ENCODE measurements at places on chromosomes 11 and 22.
A peak's percentile ranks its signal among the peaks of the same experiment; 100 is the strongest.

DNA sequence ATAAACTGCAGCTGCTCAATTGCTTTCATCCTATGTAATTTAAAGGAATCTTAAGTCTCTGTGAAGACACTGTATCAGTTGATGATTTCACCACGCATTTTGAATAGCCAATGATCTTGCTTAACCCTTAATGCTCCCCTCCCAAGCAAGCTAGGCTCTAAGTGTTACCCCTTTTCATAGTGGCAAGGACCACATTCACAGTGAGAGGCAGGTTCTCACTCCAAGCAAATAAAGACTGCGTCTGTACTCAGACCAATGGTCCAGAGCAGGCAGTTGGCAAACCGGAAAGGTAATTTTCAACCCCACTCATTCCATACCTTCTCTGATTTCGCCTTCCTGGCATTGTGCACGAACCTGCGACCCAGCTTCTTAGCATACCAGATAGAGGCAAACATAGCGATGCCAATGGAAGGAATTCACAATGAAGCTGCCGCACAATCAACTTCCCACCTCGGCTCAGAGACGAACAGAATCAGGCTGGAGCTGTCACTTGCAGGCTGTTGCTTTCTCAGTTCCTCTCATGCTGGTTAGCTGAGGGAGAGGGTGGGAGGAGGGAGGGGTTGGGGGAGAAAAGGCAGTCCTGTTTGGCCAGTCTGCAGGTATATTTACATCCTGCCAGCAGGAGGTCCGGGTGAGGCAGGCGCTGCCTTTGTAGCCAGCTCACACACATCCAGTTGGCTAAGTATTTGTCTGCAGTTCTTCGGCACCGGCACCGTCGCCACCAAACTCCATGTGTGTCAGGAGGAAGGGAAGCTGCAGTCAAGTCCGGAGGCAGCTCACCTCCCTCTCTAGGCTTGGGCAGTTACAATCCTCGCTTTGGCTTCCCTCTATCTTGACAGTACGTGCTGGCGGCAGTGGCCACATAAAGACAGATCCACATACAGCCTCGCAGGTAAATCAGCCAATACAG lies 1151.2 kb upstream of the CCDC90B start:
- no peak for DNase-seq

- DNase-seq = no peak
These were observed 412.3 kb upstream of the KIRREL3 start for GRCh38 chr11:127412722-127413380.

- no peak for DNase-seq
These were observed 69.3 kb upstream of the TNRC6B start for GRCh38 chr22:40108396-40108795.

- no peak for DNase-seq
These were observed 407.9 kb downstream of the MIAT start for GRCh38 chr22:27065279-27065678.

DNA sequence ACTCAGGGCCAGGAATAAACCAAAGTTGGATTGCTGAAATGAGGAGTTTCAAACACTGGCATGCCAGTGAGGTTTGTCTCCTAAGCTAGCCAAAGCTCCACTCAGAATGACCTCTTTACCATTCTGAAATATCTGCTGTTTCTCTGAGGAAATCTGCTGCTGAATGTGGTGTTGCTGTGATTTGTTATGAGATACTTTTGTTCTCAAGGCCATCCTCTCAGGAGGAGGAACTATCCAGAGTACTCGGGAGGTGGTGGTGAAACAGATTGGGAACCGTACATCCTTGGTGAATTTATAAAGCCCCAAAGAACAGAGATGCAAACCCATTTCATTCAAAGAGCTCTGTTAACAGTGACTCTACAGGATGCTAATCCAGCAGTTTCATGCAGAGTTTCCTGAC lies 50.5 kb downstream of the BDNF start:
- DNase-seq = no peak

- peak; percentile 57 for DNase-seq
These were observed 97.1 kb downstream of the CD44 start for GRCh38 chr11:35235936-35236666.

DNA sequence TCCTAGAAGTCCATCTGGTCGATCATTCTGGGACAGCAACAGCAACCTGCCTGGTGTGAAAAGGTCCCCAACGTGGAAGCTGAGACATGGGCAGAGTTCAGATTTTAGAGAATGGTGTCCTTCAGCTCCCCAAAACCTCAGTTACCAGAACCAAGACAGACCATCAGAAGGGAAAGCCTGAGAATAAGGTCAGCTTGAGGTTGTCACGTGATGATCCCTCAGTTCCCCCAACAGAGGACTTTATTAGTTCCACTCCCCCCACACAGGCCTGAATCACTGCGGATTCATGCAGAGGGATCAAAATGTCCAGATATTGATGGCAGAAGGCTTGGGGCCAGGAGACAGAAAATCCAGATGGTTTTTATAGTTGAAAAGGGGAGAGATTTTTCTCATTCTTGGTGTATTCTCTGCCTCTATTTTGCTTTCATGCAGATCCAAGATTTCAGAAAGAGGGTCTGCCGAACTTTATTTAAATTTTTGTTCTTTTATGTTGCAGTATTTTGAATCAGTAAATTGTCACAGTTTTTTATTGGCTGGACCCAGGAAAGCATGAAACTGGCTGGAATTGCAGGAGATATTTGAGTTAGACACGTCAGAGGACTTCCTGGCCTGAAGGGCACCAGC lies 139.0 kb upstream of the NTM start:
- no peak for DNase-seq

DNA sequence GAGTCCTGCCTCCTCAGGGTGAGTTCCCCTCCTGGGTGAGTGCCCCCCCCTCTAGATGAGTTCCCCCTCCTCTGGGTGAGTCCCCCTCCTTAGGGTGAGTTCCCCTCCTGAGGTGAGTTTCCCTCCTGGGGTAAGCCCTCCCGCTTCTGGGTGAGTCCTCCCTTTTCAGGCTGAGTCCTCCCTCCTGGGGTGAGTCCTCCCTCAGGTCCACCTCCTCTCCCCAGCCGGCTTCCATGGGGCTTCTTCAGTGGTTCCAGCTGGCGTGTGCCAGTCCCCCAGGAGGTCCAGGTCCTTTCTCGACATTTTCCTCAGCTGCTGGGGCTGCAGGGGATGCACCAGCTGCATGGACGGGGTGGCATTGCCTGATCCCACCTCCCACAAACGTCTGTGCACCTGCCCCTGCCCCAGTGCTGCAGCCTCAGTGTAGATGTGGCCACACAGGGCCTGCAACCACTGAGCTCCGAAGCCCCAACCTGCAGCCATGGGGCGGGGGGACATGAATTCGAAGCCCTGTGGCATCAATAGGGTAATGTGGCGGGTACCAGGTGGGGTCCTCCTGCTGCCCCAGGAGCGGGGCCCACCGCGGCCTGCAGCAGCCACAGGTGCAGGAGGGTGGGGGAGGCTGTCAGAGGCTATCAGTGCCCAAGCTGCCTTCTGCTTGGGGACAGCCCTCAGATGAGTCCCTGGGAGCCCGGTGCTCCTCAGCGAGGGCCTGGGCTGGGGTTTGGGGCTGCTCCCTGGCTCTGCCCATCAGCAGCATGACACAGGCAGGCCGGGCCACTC lies 101.3 kb upstream of the FGF3 start:
- DNase-seq = no peak

- DNase-seq = no peak
These were observed 111.9 kb downstream of the EHF start for GRCh38 chr11:34732831-34733230.

GRCh38 chr22:46045459-46046298 lies 68.7 kb upstream of the WNT7B start:
- DNase-seq = no peak

DNA sequence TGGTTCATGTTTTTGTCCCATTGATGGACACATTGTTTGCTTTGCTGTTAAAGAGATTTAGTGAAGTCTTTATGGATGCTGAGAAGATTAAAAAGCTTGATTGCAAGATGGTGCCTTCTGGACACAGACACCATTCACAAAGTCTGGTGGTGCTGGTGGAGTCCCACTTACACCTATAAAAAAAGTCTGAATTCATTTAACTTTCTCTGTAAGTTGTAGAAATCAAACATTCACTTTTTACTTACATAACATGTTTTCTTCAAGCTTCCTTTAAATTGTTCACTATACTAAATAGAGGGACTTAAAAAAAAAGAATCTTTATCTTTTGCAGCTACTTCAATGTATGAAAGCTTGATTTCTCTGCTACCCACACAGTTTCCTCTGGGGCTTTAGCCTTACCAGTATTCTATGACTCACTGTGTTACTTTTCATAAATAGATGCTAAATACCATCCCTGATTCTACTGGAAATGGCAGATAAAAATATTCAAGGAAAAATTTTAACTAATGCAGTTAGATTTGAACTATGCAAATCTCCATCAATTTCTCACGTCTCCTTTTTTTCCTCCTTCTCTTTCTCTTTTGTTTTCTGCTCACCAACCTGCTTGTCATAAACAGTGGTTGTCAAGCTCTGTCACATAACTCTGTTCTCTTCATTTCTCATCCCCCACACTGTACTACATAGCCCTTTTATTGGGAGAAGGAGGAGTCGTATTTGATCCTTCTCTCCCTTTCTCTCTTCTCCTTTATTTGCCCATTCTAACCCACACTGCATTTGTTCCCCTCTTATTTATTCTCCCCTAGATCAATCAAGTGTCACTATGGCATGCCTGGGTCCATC lies 89.7 kb downstream of the FAM76B start:
- no peak for DNase-seq

DNA sequence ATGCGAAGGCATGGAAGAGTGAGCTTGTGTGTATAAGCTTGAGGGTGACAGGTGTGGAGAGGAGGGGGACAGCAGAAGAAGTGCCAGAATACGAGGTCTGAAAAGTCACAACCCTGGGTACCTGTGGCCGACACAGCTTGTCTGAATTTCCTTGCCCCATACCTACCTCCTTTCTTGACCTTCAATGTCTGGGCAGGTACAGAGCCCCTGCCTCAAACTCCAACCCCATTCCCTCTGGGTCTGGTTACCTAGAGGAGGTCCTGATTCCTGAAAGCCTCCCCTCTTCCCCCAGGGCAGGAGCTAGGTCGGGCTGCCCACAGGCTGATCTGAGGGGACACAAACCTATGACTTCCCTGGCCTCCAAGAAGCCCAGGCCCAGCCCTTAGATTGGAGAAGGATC lies 36.6 kb upstream of the FCHSD2 start:
- DNase-seq = no peak

DNA sequence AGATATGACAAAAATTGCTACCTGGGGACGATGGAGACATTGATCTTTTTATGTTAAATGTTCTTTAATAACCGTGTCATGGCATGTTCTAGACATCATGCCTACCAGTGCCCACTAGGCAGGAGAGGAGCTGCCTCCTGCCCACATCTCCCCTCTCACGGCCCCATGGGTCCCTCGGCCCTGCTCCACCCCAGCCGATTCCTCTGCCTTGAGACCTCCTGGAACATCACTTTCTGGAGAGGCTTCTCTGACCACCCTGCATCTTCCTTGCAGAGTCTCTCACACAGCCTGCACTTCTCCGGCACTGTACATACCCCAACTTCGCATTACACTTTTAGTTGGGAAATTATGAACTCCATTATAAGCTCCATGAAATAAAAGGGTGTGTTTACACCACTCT lies 16.8 kb downstream of the EFCAB6 start:
- no peak for DNase-seq

GRCh38 chr11:38296211-38296776 lies 1698.3 kb upstream of the RAG2 start:
- DNase-seq = no peak

GRCh38 chr11:13446444-13446843 lies 16.6 kb downstream of the BTBD10 start:
- no peak for DNase-seq

DNA sequence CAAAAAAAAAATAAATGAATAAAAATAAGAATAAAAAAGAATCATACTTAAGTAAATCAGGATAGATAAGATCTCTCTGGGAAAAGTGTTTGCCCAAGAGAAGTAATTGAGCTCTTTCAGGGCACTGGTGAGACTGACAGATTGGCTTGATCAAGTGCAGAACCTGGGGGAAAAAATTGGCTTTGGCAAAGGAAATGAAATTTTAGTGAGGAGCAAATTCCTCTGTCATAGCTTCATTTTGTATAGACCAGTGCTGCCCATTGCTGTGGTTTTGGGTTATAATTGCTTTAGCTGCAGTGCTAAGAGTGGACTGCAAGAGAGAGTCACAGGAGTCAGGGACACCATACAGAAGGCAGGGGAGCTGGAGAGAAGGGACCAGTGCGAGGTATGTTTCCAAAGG lies 35.7 kb downstream of the SFI1 start:
- DNase-seq = no peak

DNA sequence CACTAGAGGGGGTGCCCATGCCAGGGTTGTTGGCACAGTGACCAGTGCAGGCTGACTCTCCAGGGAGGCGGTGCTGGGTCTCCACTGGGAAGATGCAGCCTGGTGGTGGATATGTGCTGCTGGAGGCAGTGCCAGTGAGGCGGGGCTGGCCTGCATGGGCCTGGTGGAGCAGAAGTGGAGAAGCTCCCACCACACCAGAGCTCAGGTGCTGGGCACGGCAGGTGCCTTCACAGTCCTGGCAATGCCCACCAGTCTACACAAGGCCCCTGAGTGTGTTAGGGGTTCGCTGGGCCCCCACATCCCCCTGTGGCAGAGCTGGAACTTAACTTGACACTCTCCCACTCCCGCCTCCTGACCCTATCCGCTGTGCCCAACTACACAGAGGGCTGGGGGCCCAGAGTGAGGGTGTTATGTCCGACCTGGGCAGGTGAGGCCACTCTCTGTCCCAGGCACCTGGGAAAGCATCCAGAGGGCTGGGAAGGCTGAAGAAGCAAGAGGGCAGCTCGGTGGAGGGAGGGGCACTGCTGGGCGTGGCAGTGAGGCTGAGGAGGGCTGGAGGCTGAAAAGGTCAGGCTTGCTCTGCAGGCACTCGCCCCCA lies 102.4 kb upstream of the B3GAT1 start:
- no peak for DNase-seq

GRCh38 chr11:43574411-43574810 lies 106.1 kb upstream of the HSD17B12 start:
- no peak for DNase-seq

GRCh38 chr11:58059007-58059350 lies 28.2 kb downstream of the OR6Q1 start:
- DNase-seq = no peak

- DNase-seq = no peak
These were observed 20.2 kb upstream of the TXNRD2 start for GRCh38 chr22:19961868-19962245.

- no peak for DNase-seq
These were observed 18.7 kb upstream of the PANX2 start for GRCh38 chr22:50151571-50152537.

GRCh38 chr11:95994329-95994728 lies 70.4 kb upstream of the MTMR2 start:
- no peak for DNase-seq

DNA sequence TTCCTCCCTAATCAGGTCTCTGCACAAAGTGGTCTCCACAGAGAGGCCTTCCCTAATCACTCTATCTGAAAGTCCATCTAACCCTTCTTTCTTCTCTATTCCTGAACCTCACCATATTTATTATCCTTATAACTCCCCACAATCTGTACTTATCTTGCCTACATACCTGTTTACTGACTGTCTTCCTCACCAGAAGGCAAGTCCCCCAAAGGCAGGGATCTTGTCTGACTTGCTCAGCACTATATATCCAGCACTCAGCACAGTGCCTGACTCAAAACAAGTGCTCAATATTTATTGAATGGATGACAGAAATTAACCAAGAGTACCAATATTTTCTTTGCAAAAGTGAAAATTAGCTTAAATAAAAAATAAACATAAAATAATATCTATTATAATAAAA lies 5.5 kb downstream of the DCUN1D5 start:
- DNase-seq = no peak

Measured in stimulated activated CD4-positive, alpha-beta T cell treated with anti-CD3 and anti-CD28 coated beads, Interleukin-1b, Interleukin-23, amount 100 ng/mL, for 48 hours (primary cell).